ENCODE measurements at places on chromosomes 6 and 20. TPM values are rescaled to one million over a fixed set of nuclear protein-coding genes. Genes with fewer than 3 reads are reported as not detected.

Gene CCM2L
- 31.1 TPM for total RNA-seq

Gene APOM
- total RNA-seq, result 0.37 TPM

Gene BCAS4
- total RNA-seq, result 0.51 TPM

Gene QKI
- 307 TPM for total RNA-seq

Gene RNF144B
- 77.1 TPM for total RNA-seq

Gene CLPSL1
- not detected for total RNA-seq

Gene SPATS1
- not detected for total RNA-seq

Gene WFDC5
- total RNA-seq, result not detected

Gene RAET1L
- total RNA-seq, result not detected

Gene SMLR1
- total RNA-seq, result not detected

Gene LY86
- not detected for total RNA-seq

Gene GHRH
- total RNA-seq, result not detected

Gene TRIM40
- total RNA-seq, result not detected

Gene DEFB132
- total RNA-seq, result not detected
